ENCODE measurements at places on chromosomes 1 and 21.

DNA sequence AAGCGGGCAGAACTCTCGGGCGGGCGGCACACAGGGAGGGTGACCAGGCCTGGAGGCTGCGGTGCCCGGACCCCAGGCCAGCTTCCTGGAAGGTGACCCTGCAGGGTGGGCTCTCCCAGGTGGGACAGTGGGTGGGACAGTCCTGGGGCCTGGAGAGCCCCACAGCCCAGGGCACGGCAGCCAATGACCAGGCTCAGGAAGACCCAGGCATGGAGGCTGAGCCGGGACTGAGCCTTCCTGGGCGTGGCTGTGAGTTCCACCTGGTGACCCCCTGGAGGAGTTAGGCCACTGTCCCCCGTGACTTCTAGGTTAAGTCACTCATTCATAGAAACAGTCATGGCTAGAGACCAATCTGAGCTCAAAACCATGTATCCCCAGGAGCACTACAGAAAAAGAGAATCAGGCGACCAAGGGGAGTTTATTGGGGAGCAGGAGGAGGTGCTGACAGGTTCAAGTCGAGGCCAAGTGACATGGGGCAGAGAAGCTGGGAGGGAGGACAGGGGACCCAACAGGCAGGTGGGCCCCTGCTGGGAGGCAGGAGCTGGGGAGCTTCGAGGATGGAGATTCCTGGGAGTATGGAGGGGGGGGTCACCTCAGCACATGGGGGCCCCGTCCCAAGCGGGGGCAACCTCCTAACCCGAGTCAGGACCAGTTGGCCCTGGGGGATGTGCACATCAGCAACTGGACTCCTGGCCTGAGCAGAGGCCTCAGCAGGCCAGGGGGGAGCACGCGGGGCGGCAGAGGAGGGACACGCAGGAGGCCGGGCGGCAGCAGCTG lies 1.2 kb downstream of the KRTAP10-5 start:
- no peak for DNase-seq

DNA sequence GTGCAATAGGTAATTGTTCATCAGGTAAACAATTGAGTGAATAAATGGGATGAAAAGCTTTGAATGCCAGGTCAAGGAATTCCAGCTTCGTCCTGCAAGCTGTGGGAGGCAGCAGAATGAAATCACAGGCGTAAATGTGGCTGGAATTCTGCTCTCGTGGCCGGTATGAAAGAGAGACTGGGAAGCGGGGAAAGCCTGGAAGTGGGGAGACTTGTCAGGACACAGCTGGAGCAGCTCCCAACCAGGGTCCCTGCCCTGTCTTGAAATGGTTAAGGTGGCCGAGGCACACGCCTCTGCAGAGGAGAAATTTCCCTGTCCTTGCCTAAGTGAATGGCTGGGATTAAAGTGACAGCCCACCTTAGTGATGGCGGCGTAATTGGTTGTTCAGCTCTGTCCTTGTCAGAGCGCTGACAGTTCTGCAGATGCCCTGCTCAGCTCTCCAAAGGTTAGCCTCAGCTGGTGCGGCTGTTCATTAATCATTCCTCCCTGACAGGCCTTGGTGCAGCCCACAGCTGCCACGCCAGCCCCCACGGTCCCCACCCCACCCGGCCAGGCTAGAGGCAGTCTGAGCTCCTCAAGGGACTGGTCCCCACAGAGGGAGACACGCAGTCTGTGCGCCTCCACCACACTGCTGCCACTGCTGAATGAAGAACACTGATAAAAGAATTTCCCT lies 398.3 kb upstream of the POU3F1 start:
- DNase-seq, result no peak

GRCh38 chr1:20834780-20835179 lies 47.7 kb upstream of the HP1BP3 start:
- no peak for DNase-seq

DNA sequence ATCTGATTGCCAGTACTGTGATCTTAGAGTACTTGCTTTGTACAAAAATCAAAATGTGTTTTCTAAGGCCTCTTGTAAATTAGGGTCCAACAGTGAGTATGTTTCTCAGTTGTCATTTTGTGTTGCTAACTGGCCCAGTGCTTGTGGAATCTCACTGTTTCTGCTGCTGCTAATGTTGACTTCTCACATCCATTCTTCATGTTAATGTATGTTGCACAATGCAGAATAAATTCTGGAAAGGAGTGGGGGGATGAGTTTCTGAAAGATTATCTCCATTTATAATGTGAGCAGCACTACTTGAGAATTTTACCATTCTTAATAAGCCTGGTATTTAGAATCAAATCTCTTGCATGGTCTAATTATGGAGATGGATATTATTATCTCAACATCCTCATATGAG lies 57.9 kb downstream of the CACHD1 start:
- no peak for DNase-seq

DNA sequence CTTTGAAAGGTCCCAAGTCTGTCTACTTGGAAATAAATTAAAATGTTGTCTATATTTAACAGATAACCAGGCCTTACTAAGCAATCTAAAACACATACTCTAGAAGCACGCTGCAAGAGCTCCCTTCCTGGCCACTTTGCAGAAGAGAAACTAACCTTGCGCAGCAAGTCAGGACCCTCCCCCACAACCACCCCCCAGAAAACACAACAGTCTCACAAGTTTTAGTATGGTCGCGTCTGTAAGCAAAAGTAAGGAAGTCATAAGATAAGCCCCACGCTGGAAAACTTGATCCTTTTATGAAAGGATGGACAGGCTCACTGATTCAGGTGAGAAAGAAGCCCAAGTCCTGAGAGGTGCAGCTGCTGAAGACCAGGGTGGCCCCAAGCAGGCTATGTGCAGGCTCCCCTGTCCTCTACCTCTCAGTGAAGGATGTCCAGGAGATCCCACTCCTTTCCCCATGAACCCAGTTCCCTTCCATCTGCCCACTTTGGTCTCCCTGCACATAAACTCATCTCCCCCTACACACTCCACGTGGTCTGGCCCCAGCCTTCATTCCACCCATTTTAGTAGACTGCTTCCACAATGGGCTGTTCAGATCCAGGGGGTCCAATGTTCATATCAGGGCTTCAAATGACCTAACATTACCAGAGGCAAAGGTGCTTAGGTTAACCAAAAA lies 23.8 kb downstream of the HIVEP3 start:
- no peak for DNase-seq

DNA sequence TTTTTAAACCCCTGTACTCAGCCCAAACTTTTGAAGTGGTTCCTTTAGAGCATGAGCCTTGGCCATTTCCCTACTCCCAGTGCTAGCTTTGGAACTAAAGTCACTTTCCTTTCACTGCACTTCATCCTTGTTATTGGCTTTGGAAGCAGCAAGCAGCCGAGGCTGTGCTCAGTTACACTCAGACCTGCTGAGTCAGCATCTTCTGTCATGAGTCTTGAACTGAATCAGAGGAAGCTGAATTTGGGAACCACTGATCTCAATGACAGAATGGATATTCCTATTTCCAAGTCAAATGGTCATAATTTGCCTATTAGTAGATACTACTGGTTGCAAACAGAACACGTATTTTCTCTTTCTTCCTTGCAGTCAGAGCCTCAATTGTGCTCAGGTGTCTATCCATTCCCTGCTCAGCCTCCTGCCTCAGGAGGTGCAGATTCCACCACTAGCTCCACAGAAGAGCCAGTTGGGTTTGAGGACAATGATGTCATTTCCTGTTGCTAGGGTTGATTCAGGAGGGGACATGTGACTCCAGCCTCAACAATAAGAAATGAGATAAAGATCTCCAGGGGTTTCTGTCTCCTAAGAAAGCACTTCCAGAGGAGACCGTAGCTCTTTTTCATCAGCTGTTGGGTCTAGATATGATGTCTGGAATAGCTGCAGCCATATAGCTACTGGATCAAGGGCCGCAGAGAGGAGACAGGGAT lies 44.9 kb upstream of the NTPCR start:
- no peak for DNase-seq

GRCh38 chr1:207839083-207839413 lies 71.9 kb downstream of the CD34 start:
- DNase-seq, result no peak

DNA sequence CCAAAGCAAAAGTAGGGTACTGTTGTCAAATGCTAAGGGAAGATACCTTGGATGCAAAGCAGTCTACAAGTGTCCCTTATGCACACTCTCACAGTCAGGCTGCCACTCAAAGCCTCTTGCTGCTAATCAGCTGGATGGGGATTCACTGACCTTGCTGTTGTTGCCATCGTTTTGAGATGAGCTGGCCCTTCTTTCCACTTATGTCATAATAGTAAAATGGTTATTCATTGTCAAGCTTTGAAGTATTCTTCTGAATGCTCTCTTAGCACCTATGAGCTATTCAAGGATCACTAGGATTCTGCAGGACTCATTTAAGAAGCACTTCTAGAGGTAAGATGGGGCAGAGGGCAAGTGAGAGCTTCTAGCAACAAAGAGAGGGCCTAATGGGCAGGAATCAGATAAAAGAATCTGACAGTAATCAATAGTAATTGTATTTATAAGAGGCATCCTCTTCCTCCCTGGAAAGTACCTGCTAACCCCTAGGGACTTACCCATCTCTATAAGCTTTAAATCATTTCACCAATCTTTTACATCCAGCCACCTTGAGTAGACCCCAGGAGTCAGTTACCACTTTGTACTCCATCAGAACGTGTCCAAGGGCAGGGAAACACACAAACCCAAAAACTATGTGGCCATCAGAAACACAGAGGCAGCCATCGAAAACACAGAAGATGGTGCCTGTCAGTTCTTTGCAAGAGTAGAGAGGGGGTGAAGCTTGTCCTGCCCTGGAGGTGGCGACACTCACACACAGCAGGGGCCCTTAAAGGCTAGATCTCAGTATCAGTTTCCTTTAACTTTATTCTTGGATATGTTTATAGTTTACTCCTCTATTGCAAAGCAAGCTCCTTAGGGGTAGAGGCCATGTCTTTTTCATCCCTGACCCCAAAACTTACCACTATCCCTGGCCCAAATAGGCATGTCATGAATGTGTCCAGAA lies 103.7 kb upstream of the NFIA start:
- no peak for DNase-seq

DNA sequence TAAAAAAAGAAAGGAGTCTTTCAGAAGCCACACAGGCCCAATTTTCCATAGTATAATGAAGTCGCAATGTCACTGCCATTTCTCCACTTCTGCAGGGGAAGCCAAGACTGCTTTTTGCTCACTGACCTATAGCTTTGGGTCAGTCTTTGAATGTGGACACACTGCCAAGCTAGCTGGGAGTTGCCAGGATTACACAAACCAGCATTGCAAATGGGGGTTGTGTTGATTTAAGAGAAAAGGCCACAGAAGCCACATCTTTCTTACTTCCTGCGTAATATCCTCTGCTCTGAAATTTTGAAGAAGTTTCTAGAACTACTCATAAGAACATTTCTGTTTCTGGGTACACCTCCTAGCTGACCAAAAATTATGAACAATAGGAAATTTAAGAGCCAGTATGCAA lies 45.8 kb upstream of the SAMSN1 start:
- no peak for DNase-seq

GRCh38 chr1:59015708-59016107 lies 231.9 kb upstream of the JUN start:
- no peak for DNase-seq

DNA sequence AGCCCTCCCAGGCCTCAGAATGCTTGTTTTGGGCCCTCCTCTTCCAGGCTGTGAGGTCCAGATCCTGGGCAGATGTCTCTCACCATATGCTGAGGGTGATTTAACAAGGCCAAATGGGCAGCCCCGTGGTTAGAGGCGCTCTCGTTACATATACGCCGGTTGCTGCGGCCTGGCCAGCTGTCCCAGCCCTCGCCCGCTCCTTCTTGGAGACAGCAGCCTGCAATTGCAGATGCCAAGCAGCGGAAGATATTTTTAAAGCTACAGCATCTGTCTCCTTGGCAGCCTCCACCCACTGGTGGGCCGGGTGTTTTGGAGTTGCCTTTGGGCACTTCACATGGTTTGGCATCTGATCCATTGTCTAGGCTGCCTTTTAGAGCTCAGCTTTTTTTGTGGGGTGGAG lies 178.8 kb upstream of the NFIA start:
- DNase-seq, result no peak

DNA sequence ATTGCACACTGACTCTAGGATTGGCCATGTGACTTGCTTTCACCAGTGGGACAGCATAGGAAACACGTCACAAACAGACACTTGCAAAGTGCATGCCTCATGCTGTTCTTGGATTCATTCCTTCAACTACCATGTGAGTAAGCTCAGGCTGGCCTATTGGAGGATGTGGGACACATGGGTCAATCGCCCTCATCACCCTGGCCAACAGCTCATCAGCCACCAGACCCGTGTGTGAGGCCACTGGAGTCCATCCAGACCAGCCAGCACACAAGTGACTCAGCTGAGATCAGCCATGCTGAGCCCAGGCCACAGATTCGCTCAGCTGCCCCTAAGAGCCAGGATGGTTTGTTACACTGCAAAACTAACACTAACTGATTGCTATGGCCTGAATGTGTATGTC lies 216.1 kb upstream of the GRIK3 start:
- no peak for DNase-seq

All from left renal cortex interstitium (tissue), 4 donors.